ENCODE measurements at places on chromosomes 2 and 18.

DNA sequence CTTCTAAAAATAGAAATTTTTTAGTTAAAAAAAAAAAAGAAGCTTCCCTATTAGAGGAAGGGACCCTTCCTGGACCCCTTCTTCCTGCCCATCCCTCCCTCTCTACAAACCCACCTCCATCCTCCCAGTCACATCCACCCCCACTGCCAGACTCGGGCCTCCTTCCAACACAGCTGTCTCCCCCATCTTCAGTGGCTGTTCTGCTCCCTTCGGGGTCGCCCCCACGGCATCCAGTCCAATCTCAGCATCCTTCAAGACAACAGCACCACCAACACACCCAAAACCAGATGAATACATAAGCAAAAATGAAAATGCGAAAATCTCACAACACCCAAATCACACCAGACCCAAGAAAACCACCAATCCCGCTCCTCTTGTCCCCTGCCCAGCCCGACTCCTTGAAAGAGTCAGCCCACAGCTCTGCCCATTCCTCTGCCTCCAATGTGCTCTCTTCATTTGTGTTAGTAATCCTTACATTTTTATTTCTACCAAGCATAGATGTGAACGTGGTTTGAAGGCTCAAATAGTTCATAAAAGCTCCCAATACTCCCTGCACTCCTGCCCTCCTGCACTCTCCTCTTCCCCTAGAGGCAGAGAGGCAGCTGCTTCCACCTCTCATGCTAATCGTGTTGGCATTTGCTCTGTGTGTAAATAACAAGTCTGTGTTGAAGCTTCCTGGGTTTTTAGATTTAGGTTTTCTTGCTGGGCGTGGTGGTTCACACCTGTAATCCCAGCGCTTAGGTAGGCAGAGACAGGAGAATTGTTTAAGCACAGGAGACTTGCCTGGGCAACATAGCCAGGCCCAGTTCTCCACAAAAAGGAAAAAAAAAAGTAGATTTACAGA, 37.0 kb downstream of the MAL start:
- no peak for DNase-seq

DNA sequence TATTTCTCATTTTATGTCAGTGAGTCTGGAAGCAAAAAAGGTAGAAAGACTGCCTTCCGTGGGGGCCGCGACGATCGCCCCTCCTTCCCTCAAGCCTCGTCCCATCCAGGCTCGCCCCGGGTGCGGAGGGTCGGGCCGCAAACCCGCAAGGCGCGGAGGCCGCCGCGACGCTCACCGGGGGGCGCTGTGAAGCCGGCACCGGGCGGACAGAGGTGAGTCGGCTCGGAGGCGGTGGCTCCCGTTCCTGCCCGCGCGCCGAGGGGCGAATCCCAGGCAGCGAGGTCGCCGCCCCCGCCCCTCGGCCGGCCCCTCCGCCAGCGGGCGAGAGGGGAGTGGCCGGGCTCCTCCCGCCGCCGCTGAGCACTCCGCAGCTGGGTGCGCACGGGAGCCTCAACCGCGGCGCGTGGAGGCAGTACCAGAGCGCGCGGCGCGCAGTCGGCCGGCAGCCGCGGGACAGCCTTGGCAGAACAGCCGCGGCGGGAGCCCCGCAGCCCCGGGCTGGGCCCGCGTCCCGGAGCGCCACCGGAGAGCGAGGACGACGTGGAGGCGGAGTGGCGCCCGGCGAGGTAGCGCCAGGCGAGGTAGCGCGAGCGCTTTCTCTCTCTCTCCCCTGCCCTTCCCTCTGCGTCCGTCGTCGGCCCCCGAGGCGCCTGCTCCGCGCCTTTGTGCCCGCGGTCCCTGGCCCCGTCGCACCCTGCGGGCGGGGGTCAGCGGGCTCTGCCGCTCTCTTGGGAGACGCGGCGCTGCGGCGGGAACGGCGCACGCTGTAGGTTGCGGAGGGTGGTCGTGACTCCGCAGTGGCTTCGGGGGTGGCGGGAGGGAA, at the start of gene MYO1B:
Gene MYO1B, plus strand, starts transcription at position 359 of the 823 bp plus-strand sequence. CDS start 31,492 bp downstream, outside the sequence.
- peak; percentile 34 for DNase-seq

DNA sequence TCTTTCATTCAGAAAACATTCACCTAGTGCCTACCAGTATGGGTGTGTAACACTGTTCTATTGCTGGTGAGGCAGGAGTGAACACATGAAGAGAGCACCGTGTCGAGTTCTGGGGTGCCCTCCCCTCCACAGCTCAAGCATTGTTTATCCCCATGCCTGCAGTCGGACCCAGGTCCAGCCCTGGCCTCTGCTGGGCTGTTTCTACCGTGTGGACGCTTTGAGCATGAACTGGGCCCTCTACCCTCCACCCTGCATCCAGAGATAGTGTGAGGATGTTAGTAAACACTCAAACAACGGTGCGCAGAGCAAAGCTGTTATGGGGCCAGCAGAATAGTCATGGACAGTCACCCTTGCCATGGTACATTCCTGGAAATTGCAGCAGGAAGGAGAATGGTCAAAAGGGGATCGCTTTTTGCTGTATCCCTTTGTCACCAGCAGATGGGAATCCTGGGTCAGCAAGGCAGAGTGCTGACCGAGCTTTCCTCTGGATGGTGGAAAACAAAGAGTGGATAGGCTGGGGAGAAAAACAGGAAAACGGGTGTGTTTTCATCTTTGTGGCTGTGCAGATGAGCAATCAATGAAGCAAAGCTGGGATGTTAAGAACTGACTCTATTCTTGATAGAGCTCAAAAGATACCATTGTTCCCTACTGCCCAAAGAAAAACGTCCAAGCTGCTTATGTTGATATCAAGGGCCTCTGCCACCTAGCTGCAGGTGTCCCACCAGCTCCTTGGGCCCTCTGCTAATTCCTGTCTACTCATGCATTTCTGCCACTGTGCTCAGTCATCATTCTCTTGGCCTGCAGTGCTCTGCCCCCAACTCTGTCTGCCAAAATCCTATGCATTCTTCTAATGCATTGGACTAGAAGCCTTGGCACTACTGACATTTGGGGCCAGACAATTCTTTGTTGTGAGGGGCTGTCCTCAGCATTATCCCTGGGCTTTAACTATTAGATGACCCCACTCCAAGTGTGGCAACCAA, 38.7 kb downstream of the REEP1 start:
- no peak for DNase-seq

DNA sequence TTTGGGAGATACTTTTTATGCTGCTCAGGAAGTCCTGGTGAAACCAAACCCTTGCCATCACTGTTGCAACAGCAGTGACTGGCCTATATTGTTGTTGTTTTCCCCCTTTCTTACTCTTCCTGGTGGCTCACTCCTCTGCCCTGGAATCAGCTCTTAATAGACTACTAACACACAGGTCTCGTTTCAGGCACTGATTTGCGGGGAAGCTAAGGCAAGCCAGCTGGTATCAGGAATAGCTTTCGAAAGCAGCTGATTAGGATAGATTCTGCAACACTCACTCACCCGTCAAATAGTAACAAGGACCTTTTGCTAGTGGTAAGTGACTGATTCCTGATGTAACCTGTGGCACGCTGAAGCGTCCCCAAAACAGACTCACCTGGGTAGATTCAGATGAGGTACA, 360.4 kb downstream of the PLCL1 start:
- no peak for DNase-seq

GRCh38 chr2:173347305-173348168, 7.1 kb upstream of the CDCA7 start:
- no peak for DNase-seq

DNA sequence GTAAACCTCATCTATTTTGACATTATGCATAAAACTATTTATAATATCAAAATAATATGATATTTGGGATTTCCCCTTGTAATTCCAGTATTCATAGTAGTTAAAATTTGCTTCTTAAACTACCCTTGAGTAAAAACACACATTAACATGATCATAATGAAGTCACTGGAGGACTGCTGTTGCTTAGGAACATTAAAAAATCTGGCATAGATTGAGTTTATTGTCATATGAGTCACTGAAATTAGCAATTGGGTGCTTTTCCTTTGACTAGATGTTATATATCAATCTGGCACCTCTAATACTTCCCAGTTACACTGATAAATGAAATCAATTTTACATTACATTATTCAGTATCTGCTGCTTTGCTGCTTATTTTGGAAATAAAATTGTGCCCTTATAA, 57.0 kb upstream of the ZC3H15 start:
- no peak for DNase-seq

DNA sequence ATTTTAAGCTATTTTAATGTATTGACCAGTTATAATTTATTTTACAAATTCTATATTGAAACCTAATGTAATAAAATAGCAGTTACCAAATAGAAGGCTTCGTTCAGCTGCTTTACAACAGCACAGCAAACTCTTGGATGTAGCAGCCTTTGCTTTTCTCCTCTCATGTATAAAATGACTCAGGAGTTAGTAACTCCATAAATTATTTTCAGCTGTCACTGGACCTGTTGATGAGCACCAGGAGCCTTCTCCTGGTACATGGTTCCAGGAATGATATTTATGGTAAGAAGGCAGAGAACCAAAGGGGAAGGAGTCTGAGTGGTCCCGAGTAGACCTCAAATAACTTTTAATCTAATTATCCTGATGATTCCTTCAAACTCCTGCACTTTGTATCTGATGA, 256.4 kb upstream of the NETO1 start:
- DNase-seq = no peak

GRCh38 chr18:32267463-32267862, 77.6 kb downstream of the MEP1B start:
- DNase-seq = no peak

GRCh38 chr2:2148776-2149175, 182.3 kb downstream of the MYT1L start:
- DNase-seq = no peak

DNA sequence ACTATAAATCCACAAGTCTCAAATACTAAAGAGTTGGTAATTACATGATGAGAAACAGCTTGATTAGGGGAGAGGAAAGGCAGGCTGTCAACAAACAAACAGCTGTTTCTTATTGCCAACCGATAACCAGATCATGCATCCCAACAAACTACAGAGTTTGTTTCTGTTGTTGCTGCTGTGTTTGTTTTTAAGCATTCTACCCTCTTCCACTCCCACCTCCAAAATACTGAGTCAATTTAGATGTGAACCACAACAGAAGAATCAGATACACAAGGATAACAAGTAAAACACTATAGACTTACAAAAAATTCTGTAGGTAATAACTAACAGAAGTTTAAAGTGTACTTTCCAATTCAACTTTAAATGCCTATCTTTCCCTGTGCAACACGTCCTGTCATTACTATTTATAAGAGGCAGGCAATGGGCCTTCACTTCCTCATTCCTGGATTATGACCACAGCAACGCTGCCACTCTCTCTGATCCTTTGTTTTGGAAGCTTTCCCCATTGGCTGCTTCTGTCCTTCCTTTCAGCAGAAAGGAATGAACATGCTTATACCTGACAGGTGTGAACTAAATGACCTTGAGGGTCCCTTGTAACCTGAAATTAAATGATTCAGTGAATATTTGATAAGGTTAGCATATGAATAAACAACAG, 152.0 kb downstream of the SRBD1 start:
- DNase-seq = no peak

- no peak for DNase-seq
Observed at GRCh38 chr18:35707674-35708073, 126.1 kb downstream of the GALNT1 start.

GRCh38 chr2:219082332-219082958, 21.7 kb upstream of the IHH start:
- no peak for DNase-seq

GRCh38 chr2:143850084-143850483, 669.8 kb downstream of the ZEB2 start:
- no peak for DNase-seq

- no peak for DNase-seq
Observed at GRCh38 chr2:143231254-143231645, 102.0 kb downstream of the ARHGAP15 start.

DNA sequence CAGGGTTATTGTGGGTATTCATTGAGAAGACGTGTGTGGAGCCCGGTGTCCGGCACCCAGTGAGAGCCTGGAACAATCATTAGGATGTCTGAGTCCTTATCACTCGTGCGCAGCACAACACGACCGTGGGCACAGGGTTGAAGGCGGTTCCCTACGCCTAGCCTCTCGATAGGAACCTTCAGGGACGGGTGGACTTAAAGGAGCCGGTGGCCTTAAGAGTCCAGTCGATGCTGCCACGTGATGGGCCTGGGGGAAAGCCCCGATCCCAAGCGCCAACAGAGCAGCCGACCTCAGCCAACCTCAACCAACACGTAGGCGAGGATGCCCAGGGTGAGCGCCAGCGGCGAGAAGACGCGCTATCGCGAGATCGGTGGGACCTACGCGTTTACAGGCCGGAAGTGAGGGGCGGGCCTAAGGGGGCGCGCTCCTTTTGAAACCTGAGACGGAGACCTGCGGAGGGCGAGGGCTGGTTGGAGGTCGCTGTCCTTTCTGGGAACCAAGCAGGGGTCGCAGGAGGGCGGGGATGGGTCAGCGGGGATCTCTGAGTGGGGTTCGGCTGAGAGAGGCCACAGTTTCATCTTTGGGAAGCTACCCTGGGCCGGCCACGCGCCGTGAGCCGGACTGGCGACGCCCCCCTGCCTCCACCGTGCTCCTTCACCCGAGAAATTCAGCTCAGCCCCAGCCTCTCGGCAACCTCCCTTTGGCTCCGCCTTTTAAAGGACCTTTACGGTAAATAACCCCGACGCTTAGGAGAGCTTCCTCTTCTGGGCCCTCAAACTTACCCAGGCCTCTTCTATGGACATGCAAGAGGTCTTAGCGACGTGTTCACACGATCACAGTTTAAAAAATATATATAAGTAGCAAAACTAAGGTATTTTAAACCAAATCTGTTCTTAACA, 28.3 kb downstream of the WNT10A start:
- DNase-seq = peak; percentile 90

- peak; percentile 63 for DNase-seq
Observed at GRCh38 chr2:9552219-9553178, 3.1 kb downstream of the ADAM17 start.

DNA sequence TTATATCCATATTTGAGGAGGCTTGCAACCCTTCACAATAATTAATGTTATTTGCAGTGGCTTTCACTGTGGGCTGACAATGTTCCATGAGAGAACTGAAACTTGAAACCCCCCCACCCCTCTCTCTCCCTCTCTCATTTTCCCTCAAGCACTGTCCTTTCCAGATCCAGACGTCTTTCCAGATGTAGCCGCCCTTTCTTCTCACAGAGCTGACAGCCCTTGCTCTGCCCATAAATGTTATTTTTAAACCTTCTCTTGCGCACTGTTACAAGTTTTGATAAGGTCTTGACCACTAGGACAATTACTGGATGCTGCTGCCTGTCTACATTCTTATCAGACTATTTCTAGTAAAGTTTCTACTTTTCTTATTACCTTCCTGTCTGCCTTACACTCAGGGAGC, 91.4 kb upstream of the LINC00305 start:
- DNase-seq = no peak

DNA sequence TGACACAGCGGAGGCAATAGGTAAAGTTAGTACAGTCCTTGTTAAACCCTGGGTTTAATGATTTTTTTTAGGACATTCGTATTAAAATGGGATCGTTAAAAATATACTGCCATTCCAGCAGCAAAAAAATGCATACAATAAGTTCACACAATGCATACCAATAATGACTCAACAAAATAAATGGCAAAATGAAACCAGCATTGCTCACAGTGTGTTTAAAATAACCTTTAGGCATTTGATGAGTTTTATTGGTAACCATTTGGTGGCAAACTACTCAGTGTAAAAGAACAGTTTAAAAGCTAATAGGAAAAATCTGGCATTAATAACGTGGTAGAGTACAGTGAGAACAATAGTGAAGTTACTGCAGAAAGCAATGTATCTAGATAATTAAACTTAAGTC, 539.0 kb upstream of the PIK3C3 start:
- no peak for DNase-seq

Data from CD4-positive, alpha-beta T cell treated with Interleukin-2 at 100 ng/mL for 4 hours (primary cell).